ENCODE measurements at places on chromosomes 5 and 9.

DNA sequence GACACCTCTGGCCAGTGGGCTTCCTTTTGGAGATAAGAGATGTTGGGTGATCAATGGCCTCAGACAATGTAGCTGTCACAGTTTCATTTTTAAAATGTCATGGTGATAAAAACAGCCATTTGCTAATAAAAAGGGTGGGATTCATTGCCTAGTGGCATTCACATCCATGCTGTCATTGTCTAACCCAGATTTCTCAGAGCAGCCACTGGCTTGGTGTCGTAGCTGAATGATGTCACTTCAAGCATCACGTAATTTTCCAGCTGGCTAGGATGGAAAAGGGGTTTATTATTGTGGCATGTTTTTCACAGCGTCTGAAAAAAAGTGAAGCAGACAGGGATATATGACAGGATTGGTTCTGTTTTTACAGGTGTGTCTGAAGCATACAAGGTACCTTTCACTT lies 184.7 kb downstream of the AOPEP start:
- DNase-seq = no peak

- no peak for DNase-seq
Observed at GRCh38 chr5:54678737-54679136, 161.2 kb downstream of the SNX18 start.

- no peak for DNase-seq
Observed at GRCh38 chr5:150244209-150244608, 45.4 kb downstream of the CAMK2A start.

DNA sequence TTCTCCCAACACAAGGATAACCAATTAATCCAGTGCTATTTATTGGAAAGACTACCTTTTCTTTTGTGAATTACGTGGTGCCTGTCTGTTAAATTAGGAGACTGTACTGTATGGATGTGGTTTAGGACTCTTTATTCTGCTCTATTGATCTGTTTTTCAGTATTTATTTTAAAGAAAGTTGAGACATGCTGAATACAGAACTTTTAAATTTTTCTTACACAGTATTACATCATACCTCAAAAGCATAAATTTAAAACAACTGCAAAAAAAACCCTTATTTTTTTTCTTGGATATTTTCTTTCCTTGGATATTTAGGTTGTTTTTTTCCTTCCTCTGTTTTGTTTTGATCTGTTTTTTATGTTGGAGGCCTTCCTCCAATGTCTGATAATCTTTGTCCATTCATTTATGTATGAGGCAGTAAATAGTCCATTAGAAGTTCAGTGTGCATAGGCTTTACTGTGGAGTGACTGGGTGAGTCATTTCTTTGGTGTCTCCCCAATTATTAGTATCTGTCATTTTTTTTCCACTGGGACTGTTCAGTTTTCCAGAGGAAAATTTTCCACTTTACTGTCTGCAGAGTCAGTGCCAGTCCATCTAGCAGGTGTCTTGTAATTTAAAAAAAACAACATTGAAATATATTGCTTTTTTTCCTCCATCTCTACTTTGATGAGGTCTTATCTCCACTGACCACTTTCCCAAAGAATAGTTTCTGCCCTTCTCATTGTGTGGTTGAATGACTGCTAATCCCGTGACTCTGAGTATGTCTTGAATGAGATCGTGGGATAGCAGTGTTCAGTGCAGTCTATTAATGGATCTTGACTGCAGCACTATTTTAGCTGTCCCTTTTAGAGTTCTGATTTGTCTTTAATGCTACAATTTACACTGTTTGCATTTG lies 15.2 kb downstream of the CYSTM1 start:
- no peak for DNase-seq

GRCh38 chr5:131436081-131436480 lies 172.2 kb downstream of the CDC42SE2 start:
- DNase-seq = no peak

GRCh38 chr9:134100040-134100439 lies 32.2 kb upstream of the BRD3 start:
- DNase-seq = no peak

DNA sequence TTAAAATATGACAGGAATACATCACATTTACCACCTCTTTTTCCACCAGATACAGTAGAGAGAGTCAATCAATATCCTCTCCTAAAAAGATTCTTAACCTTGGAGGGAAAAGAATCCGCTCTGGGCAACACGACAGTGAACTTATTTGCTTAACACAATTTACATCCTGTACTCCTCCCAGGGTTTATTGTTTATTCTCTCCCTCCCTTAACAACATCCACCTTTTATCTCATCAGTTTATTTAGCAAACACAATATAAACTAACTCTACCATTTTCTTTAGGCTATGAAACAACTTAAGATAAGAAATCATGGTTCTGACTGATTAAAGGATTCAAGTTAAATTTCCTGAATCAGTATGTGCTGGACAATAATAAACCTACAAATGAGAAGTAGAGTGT lies 50.9 kb downstream of the CERT1 start:
- DNase-seq = no peak

GRCh38 chr5:166637295-166637694 lies 1654.2 kb upstream of the WWC1 start:
- no peak for DNase-seq

- no peak for DNase-seq
Observed at GRCh38 chr9:109118808-109119438, 824 bp downstream of the TMEM245 start.

DNA sequence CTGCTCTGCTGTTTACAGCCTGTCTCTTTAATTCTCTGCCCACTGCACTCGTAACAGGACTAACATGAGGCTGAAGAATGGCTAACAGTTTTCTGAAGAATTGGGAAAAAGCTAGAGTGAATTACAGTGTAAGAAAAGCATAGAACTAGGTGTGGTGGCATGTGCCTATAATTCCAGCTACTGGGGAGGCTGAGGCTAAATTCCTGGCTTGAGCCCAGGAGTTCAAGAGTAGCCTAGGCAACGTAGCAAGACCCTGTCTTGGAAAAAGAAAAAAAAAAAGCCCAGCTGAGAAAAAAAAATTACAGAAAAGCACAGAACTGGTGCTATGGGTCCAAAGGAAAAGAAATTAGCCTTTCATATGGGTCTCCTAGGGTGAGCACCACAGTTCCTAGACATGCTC lies 13.9 kb upstream of the UHRF2 start:
- no peak for DNase-seq

DNA sequence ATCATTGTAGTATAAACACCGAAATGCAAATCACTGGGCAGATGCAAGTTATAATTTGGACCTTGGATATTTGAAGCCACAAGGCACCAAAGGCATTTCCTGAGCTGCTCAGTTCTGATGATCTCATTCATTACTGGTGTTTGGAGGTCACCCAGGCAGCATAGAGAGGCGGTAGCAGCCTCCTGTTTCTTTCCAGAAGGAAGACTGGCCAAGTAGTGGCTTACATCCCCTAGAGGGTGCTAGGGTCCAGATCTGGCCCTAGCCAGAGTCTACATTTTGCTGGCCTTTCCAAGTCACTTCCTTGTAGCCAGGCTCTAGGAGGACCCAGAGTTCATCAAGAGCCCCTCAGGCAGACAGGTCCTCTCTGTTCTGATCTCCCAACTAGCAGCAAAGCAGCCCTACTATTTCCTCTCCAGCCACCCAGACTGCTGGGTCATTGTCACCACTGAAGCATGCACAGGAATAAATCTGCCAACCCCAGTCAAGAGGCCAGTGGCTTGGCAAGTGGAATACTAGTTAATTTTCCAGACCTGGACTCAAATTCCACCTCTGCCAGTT lies 33.4 kb upstream of the TTC1 start:
- DNase-seq = no peak

- peak; percentile 44 for DNase-seq
Observed at GRCh38 chr5:146947181-146947941, 68.8 kb upstream of the PPP2R2B start.
